ENCODE measurements at places on chromosomes 6 and 20.

DNA sequence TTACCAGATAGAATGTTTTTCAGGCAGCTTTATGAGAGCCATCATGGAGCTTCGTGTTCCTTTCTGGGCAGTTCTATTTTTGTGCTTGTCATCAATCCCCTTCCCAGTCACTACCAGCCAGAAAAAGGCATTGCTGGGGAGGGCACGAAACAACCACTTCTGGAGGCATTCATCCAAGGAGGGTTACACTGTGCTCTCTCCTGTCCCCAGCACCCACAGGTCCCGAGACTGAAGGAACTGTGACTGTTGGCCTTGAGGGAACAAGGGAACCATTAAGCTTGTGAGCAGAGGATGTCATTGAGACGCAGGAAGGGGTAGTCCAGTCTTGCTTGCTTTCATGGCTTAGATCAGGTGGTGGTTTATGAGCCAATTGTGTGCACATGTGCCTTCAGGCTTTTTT, 20.1 kb upstream of the ENPP5 start:
- DNase-seq, result no peak

DNA sequence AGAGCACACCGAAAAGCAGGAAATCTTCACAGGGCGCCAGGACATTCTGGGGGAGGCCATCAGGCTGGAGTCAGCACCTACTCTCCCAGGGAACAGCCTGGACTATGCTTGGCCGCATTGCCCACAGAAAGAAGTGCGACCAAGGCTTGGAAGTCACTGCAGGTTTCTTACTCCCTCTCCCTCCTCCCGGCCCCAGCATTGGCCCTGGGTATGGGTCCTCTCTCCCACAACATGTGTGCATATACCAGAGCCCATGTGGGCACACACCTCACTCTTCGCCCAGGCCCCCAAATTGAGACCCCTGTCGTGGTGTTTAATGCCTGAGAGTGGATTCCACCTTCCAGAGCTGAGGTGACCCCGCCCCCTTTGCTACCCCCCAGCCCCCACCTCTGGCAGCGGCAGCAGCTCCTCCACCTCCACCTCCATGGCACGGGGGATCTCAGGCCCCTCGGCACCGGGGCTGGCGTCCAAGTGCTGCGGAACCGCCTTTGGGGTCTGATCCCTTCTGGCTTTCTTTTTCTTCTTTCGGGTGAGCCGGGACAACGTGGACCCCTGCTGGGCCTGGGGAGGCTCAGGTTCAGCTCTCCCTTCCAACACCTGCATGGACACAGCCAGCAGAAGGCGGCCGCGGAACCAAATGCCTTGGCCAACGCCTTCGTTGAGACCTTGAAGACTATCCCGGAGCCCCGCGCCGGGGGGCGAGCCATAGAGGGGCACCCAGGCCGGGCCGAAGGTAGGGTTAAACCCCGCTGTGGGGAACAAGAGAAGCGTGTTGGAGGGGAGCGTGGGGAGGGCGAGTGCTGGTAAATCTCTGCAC, 15.2 kb upstream of the SPAG4 start:
- DNase-seq, result no peak

DNA sequence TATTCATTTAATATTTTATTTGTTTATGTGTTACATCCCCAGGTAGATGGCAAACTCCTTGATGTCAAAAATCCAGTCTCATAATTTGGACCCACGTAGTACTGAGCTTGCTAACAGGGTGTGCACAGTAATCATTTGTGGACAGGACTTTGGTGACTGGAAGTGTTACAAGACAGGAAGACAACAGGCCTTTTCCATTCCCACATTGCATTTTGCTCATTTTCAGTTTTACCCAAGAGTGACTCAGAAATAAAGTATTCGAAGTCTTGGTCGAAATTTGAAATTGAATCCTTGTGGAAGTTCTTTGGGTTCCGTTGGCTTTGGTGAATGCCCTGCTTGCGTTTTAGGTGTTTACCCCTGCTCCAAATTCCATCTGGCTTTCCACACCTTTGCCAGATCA, 63.0 kb upstream of the THBS2 start:
- DNase-seq, result no peak

DNA sequence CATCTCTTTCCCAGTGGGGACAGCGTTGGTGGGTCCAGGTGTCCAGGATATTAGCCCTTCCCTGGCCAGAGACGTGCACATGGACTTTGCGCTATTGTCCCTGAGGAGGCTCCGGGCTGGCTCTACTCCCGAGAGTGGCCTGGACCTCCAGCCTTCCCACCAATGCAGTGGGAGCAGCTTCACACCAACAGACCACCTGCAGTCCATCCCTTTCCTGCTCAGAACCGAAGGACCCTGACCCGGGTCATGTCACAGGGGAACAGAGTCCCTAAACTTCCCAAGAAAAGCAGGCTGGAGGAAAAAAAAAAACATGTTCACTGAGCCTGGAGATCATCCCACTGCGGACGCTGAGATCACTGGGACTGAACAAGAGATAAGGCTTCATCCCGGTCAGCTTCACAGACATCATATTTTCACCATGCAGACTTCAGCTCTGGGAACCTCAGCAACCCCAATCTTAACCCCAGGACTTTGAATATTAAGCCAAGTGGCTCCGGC, 18.3 kb downstream of the ZMYND8 start:
- no peak for DNase-seq

GRCh38 chr6:138999949-139000725, 12.1 kb upstream of the REPS1 start:
- DNase-seq, result no peak

GRCh38 chr6:10633216-10633615, 61.2 kb downstream of the C6orf52 start:
- no peak for DNase-seq

DNA sequence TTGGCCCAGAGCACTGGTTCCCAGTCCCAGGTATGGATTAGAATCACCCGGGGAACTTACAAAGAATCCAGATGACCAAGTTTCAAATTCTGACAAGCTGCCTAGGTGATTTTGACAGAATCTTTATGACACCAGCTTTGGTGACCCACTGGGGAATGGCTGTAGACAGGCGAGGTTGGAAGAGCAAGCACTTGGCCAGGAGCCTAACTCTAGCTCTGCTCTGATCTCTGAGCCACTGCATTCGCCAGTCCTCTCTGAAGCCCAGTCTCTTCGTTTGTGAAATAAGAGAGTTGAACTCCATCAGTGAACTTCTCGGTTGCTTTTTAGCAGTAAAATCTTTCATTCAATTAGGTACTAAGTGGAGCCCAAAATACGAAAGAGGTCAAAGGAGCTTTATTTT, 161.2 kb downstream of the VEGFA start:
- DNase-seq, result no peak

GRCh38 chr20:56385130-56385529, 6.9 kb downstream of the AURKA start:
- DNase-seq, result no peak

DNA sequence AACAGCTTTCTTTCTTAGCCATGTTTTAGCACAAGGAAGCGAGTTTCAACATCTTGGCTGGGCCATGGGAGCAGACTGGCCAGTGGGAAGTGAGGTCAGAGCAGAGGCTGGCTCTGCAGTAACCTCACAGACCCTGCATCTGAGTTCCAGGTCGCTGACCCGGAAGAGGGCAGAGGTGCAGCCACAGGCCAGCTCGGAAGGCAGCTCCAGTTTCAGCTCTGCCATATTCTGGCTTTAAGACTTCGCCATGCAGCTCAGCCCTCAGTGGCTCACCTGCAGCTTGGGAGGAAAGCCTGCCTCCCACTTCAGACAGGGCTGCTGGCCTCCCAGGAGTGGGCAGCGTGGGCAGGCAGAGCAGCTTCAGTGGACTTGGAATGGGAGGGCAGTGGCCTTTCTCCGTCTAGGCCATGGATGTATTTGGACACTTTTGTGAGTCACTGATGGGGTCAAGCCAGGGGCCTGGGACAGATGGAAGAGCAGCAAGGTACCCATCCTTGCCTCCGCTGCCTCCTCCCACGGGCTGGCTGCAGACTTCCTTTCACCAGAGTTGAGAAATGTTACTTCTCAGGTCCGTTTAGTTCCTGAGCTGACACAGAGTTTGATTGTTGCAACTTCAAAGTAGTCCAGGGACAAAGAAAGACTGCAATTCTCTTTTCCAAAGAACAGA, 18.5 kb downstream of the CST8 start:
- DNase-seq, result no peak

- no peak for DNase-seq
Measured at GRCh38 chr6:80528115-80528514, 421.6 kb downstream of the BCKDHB start.

DNA sequence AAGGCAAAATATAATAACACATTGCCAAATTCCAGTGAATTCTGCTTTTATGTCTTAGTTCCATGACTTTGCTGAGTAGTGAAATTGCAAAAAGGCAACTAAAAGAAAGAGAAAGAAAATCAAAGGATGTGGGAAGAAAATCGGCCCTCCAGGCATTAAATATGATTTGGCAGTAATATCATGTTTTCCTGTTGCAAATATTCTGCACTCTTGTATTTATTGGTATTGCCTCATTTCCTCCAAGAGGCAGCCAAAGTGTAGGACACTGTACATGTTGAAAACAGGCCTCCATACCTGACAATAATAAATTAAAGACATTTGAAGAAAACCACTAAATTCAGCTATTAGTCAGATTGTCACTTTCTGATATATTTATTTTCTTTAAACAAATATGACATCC, 460.0 kb upstream of the NOX3 start:
- DNase-seq, result no peak

GRCh38 chr20:19603376-19603750, 154.7 kb upstream of the RIN2 start:
- DNase-seq, result no peak

DNA sequence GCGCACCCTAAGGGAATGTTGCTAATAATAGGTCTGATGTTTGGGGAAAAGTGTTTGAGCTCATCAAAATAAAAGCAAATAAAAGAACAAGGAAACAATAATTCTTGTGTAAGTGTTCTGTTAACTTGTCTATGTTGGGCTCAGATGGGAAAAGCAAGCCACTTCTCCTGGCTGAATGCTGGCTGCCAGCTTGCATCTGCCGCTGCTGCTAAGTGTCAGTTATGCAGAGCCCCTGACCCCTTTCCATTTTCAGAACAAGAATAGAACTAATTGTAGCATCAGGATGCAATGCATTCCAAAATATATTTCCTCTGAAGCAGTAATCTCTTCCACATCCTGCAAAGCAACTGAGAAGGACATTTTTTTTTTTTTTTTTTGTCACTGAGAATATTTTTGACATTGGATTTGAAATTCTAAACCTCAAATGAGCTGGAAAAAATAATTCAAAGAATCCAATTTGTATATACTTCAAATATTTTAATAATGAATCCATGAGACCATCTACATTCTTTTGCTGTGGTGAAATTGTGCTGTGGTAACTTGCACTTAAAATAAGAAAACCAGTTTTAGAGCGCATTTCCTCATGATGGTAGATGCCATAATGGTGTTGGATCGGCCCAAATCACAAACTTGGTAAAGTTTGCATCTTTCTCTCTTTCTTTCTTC, 43.9 kb upstream of the DEK start:
- DNase-seq, result no peak

- DNase-seq, result no peak
Measured at GRCh38 chr6:31597006-31597405, 4.2 kb upstream of the NCR3 start.

DNA sequence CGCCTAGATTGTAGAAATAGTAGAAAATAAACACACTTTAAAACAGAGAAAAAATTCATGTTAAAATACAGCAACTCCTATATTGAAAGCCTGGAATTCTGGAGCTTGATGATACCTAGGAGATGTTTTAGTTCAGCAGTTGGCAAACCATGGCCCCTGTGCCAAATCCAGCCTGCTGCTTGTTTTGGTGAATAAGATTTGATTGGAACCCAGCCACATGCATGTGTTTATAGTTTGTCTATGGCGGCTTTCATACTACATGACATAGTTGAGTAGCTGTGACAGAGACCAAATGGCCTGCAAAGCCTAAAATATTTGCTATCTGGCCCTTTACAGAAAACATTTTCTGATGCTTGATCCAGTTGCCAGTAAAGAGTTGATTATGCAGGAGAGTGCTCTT, 57.2 kb downstream of the PAX1 start:
- DNase-seq, result no peak

DNA sequence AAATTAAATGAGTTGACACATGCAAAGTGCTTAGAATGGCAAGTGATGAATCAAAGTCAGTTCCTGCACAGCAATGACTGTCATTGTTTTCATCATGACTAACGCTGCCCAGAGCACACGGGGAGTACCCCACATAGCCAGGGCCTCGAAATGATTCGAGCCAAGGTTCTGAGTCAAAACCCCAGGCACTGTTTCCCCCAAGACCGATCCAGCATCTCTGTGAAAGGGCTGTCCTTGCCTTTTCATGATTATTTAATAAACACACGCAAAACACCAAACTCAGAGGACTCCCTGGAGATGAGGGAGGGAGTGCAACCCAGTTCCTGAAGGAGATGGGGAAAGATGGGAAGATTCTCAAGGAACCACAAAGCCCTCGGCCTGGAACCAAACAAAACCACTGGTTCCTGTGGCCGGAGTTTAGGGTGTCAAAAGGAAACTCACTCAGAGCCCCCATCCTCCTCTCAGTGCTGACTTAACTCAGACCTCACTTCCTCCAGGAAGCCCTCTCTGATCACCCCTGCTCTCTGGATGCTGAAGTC, 3.8 kb downstream of the PREX1 start:
- DNase-seq, result peak; percentile 29

- no peak for DNase-seq
Measured at GRCh38 chr20:39676241-39676640, 714.1 kb downstream of the DHX35 start.

DNA sequence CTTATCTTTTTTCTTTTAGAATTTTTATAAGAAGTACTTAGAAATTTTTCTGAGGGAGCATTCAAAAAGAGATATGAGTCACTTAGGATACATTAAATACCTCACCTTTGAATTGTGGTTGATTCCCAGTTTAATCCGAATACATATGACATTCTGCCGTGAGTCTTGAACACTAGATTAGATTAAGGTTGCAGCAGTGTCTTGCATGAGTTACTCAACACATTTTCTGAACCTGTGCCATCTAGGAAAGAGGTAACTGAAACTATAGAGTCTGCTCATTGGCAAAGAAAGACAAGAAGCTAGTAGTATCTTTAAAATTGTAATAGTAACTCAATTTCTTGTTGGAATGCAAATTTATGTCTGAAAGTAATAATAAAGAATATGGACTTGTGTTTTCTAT, 14.9 kb downstream of the PEX3 start:
- no peak for DNase-seq

GRCh38 chr20:58705208-58705926, 12.8 kb downstream of the NPEPL1 start:
- DNase-seq, result no peak

DNA sequence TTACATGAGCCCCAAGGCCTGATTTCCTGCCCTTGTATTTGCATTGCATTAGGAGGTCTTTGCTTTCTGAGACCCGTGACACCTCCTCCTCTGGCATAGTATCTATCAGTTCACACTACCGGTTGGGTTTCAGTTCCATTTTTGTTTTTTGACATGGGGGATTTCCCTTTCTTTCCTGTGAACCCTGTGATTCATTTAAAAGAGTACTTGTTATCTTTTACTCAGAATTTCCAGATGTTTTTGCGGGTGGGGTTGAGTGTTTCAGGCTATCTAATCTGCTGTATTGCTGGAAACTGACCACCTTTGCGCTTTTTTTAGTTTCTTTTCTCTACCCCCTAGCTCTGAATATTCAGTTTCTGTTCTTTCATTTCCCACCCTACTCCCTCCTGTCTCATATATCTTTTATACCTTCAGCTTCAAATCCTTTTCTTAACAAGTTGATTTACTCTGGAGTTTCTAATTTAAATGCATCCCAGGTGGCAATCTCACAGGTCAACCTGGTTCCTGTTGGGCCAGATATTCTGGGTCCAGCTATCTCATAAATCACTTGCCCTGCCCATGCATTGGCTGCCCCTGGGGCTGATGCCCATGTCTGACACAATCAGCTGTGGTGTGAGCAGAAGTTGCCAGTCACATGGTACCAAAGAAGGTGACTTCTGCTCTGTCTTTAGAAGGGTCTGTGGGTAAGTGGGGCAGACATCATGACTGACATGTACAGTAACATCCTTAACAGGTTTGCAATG, 14.3 kb upstream of the NCOA3 start:
- DNase-seq, result peak; percentile 47

Measured in T-cell (primary cell).